ENCODE measurements at places on chromosomes 2 and 18. TPM values are rescaled to one million over a fixed set of nuclear protein-coding genes. Genes with fewer than 3 reads are reported as not detected.

The NPC1 gene
- total RNA-seq = 95.1 TPM

The LIPG gene
- 0.06 TPM for total RNA-seq

The SIX3 gene
- total RNA-seq = 0.32 TPM

The CYP1B1 gene
- 8.5 TPM for total RNA-seq

The FEV gene
- not detected for total RNA-seq

The SLC9A4 gene
- total RNA-seq = not detected

The REG3A gene
- total RNA-seq = not detected

The RASGRP3 gene
- 1.2 TPM for total RNA-seq

The CENPA gene
- 47.2 TPM for total RNA-seq

The CDK15 gene
- total RNA-seq = not detected

The WIPF1 gene
- total RNA-seq = 22.0 TPM
